ENCODE measurements at places on chromosomes 3 and 15.

- DNase-seq = no peak
These were observed 12.4 kb upstream of the USP3 start for GRCh38 chr15:63491979-63492378.

GRCh38 chr15:47383801-47384200 is 333.5 kb upstream of the SEMA6D start:
- DNase-seq = no peak

GRCh38 chr3:175020101-175020500 is 161.0 kb downstream of the NAALADL2 start:
- DNase-seq = no peak

GRCh38 chr15:63752075-63752684 is 81.6 kb downstream of the HERC1 start:
- no peak for DNase-seq

- DNase-seq = no peak
These were observed 7.3 kb downstream of the TRA2B start for GRCh38 chr3:185930393-185931107.

DNA sequence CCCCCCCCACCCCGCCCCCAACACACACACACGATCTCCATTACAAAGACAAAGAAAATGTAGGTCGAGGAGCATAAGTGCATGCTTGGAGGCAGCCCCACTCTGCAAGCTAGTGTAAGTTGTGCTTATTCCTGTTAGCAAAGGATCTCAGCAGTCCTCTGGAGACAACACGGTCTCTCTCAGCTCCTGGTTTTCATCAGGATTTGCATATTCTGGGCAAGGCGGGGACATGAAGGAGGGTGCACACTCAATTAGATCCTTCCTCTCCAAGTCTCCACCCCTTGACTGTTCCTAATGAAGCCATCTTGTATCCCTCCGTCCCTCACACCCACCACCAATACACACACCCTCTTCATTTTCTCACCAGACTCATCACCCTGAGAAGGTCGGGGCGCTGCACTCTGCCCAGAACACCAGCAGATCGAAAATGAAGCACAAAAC is 63.8 kb downstream of the MRPL46 start:
- no peak for DNase-seq

DNA sequence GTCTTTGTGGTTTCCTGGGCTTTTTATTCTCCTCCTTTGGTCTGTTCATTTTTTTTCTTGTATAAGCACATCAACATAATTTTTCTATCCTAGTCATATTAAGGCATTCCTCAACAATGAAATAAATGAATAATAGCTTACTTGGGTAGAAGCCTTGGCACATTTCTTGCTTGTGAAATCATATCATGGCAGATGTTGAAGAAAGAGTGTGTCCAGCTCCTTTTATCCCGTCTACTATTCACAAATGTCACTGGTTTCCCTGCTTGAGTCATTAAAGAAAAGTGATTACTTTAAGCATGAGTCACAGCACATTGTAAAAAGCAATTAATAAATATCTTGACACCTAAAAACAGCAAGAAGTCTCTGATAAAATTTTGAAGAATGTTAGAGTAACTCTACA is 42.1 kb downstream of the MINAR1 start:
- no peak for DNase-seq

DNA sequence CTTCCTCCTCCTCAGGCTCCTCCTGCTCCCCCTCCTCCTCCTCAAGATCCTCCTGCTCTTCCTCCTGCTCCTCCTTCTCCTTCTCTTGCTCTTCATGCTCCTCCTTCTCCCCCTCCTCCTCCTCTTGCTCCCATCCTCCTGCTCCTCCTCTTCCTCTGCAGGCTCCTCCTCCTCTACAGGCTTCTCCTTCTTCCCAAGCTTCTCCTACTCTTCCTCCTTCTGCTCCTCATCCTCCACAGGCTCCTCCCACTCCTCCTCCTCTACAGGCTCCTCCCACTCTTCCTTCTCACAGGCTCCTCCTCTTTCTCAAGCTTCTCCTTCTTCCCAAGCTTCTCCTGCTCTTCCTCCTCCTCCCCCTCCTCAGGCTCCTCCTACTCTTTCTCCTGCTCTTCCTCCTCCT is 47.7 kb downstream of the WNT7A start:
- DNase-seq = no peak

GRCh38 chr15:32034106-32034505 is 3.8 kb downstream of the CHRNA7 start:
- DNase-seq = no peak

- DNase-seq = no peak
These were observed 185.2 kb upstream of the TSC22D2 start for GRCh38 chr3:150222691-150223489.

GRCh38 chr15:41340189-41340695 is 7.6 kb downstream of the NUSAP1 start:
- DNase-seq = no peak

DNA sequence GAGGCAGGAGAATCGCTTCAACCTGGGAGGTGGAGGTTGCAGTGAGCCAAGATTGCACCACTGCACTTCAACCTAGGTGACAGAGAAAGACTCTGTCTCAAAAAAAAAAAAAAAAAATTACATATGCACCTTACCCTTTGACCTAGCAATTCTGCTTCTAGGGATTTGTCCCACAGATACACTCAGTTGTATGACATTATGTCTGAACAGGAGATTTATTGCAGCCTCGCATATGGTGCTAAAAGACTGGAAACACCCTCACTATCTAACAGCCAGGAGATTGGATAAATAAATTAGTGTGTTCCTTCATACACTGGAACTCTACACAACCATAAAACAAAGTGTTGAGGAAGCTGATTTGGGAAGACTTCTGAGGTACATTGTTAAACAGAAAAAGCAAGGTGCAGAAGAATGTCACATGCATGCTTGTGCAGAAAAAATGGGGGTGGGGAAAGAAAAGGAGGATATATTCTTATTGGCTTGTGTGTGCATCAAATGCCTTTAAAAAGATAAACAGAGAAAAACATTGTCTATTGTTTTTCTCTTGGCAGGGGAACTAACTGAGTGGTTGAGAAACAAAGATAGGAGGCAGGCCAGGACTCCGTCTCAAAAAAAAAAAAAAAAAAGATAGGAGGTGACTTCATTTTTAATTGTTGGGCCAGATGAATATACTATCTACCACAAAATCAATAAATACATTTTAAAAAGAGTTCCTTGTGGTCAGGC is 30.9 kb downstream of the PPCDC start:
- no peak for DNase-seq

DNA sequence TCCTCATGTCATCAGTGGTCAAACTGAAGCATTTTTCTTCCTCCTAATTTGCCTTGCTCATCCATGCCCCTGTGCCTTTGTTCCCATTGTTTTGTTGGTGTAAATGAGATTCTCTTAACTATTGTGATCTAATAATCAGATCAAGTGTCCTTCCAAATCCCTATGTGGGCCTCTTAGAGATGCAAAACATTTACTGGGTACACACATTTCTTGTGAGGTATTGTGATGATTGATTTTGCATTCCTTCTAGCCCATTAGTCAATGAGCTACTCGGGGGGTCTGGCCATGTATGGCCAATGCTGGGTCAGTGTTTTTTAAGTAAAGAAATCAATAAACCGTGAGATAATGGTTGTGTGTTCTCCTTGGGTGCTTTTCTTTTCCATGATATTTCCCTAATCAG is 580.4 kb downstream of the VGLL3 start:
- DNase-seq = no peak

DNA sequence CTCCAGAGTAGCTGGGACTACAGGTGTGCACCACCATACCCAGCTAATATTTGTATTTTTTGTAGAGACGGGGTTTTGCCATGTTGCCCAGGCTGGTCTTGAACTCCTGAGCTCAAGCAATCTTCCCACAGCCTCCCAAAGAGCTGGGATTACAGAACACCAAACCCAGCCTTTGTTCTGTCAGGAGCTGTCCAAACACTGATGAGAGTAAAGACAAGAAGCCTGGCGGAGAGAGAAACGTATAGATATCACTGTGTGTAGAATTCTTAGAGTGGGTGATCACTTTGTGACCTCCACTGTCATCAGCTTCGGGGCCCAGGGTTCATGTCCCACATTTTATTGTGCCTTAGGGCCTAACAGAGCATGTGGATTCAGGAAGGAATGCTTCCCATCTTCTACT is 159.5 kb downstream of the SNRK start:
- no peak for DNase-seq

GRCh38 chr15:77992356-77993222 is 84.9 kb downstream of the TBC1D2B start:
- DNase-seq = no peak

GRCh38 chr15:35603301-35603700 is 57.3 kb upstream of the DPH6 start:
- DNase-seq = no peak

GRCh38 chr15:70140025-70140542 is 42.4 kb upstream of the TLE3 start:
- no peak for DNase-seq

DNA sequence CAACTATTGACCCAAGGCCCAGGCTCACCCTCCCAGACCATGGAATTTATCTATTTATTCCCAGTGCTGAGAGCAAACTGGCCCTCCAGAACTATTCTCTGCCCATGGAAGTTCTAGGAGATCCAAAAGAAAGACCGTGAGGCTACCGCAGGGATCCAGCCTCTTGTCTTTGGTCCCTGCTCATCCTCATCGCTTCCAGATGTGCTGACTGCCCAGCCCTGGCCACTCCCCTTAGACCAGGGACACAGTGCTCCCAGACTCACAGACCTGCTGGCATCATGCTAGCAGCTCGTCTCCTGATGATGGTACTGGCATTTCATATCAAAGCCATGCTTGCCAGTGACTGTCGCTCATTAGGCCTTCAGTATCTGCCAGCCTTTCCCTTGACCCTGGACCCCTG is 405.7 kb upstream of the PPP2R3A start:
- no peak for DNase-seq

DNA sequence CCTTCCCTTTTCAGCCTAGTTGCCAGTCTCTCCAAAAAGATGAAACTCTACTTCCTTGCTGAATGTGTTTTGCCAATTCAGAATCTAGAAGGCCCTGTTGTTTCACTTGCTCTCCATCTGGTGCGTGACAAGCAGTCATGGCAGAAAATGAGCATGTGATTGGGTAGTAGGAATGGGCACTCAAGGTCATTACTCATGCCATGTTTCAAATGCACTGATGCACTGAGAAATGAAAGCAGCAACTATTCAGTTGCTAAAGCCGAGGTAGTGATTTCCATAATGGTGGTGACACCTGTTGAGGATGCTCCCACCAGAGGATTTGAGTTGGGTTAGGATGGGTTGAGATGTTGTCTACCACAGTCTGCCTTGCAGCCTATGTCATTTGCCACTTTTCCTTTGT is 12.7 kb downstream of the ZBTB38 start:
- DNase-seq = no peak

GRCh38 chr3:38585791-38586420 is 63.6 kb downstream of the SCN5A start:
- DNase-seq = no peak

GRCh38 chr3:56061279-56061626 is 407.0 kb downstream of the ERC2 start:
- DNase-seq = no peak

GRCh38 chr3:184652465-184652864 is 59.4 kb downstream of the MAGEF1 start:
- no peak for DNase-seq

GRCh38 chr3:175672119-175672689 is 813.1 kb downstream of the NAALADL2 start:
- no peak for DNase-seq

DNA sequence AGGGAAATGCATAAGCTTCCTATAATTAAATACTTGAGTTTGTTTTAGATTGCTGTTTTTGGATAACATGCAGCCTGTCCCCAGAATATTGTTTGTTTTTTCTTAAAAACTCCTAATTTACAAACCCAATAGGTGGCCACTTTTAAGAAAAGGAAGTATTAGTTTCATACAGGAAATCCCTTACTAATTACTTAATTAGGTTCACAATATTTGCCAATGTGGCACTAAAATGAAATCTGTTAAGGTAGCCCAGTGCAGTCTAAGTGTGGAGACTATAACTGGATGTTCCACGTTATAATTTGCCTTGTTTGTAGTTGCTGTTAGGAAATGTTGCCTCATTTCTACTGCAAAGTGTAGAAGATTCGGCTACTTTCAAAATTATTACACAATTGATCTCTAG is 195.8 kb downstream of the BBX start:
- DNase-seq = no peak

DNA sequence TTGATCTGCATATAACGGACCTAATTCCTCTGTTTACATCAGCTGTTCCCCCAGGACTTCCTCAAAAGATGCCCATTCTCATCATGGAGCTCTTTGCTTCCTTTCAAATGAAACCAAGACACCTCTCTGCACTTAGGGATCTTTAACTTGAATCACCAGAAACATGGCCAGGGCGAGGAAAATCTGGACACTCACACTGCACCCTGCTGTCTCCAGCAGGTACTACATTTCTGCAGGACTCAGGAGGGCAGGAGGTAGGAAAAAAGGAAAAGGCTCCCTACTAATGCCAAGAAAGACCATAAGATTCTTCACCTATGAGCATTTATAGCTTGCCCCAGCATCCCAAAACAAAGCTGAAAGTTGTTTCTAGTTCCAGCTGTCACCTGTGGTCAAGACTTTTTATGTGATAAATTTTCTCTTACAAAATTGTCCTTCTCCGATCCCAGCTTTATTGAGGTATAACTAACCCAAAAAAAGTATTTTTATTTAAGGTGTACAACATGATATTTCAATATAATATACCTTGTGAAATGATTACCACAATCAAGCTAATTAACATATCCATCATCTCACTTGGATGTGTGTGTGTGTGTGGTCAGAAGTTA is 87.3 kb upstream of the C15orf61 start:
- peak; percentile 11 for DNase-seq

DNA sequence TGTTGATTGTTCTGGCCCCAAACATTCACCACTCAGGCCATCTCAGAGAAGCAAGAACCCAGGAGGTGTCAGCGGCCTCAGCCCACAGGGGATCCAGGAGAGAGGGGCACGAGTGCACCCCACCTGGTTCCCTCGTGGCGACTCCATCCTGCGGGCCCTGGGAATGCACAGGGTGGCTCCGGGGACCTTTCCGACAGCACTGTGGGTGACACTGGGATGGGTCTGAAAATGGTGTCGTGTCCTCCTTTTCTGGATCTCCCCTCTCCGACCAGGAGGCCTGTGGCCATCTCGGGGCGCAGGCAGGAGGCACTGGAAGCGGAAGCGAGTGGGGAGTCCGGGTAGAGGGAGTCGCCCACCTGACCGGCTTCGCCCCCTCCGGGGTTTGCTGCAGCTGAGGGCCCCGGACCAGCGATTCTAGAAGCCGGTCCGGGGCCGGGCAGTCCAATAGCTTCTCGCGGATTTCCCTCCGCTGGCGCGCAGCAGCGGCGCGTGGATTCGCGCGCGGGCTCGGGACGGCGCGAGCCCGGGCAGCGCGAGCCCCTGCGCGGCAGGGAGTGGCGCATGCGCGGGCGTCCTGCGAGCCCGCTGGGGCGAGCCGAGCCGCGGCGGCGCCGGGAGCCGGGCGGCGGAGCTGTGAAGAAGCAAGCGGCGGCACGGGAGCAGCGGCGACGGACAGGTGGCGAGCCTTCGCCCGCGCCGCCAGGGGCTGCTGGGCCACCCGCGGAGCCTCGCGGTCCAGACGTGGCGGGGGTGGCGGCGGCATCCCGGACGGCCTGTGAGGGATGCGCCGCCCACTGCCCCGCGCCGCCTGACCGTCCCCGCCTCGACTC is at the start of gene DOCK3:
Gene DOCK3 (plus strand): TSS at position 579 of the 830 bp plus-strand sequence. CDS start 337 bp downstream, outside the sequence.
- DNase-seq = peak; percentile 57

Measured in activated CD4-positive, alpha-beta T cell treated with anti-CD3 and anti-CD28 coated beads, Interleukin-2, amount 50 U/mL, for 1 hour (primary cell).